CD4-positive, alpha-beta T cell treated with Interleukin-17A for 1 hour (primary cell): ENCODE measurements at places on chromosomes 2 and 18.

- no peak for DNase-seq
Measured at GRCh38 chr2:55156984-55157383, 75.1 kb downstream of the CLHC1 start.

DNA sequence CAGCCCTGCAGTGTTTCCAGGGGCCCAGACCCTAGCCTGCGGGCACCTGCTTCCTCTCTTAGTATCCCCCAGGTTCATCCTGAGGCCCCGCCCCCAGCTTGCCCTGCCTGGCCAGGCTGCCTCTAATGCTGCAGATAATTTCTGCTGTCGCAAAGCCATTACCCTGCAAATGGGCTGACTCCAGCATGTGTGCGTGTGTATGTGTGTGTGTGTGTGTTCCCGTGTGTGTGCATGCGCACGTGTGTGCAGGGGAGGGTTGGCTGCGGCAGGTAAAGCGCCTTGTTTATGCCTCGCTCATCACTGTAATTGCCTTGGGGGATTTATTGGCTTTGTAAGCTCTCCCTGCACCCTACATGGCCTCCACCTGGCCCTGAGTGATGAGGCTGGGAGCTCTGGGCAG, 7.6 kb upstream of the PRSS56 start:
- no peak for DNase-seq

- no peak for DNase-seq
Measured at GRCh38 chr2:55810622-55811020, 113.0 kb downstream of the EFEMP1 start.

DNA sequence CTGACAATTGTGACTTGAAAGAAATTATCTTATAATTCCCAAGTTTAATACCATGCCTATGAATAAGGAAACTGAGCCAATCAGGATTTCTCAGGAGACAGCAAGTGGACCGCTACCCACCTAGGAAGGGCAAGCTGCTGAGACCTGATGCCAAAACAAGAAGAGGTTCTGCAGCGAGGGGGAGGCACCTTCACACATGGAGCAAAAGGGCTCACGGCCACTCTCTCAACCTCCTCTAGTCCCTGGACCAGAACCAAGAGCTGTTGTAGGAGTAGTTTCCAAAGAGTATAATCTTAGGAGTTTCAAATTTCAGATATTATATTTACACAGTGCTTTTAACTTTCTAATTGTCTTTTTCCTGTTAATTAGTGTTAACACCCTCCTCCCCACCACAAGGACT, 154.7 kb upstream of the ETAA1 start:
- no peak for DNase-seq

DNA sequence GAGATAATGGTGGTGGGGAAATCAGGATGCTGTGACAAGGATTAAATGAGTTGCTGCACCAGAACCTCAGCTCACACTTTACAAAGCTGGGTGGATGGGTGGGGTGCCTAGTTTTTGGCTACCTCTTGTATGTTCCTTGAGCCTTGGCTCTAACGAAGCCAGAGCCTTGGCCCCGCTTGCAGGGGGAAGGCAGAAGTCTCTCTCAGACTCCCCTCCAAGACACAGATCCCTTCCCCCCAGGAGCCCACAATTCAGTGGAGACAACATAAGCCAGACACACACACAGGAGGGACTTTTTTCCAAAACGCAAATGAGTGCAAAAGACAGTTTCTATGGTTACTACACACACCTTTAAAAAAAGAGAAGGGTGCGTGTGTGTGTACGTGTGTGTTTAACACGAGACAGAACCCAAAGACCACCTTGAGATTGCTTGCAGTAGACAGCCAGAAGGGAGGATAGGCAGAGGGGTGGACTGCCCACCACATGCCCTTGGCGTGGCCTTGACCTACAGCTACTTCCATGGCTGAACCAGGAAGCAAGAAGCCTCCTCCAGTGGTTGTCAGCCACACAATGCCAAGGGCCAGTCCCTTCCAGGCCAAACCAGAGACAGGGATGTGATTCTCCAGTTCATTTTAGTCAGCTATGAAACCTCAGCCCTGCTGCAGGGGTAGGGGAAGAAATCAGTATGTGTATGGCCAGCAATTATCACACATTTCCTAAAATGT, 70.3 kb downstream of the BCL2L11 start:
- no peak for DNase-seq

DNA sequence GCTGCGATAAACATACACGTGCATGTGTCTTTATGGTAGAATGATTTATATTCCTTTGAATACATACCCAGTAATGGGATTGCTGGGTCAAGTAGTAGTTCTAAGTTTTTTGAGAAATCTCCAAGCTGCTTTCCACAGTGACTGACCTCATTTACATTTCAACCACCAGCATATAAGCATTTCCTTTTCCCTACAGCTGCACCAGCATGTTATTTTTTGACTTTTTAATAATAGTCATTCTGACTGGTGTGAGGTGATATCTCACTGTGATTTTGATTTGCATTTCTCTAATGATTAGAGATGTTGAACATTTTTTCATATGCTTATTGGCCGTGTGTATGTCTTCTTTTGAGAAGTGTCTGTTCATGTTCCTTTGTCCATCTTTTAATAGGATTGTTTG, 22.8 kb downstream of the GALNT1 start:
- no peak for DNase-seq

DNA sequence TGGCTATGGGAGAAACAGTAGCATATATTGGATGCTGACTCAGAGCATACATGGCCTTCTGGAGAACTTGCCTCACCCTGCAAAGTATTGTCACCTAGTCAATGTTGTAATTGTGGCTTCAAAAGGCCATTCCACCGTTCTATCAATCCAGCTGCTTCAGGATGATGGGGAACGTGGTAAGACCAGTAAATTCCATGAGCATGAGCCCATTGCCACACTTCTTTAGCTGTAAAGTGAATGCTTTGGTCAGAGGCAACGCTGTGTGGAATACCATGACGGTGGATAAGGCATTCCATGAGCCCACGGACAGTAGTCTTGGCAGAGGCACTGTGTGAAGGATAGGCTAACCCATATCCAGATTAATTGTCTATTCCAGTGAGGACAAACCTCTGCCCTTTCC, 1300.1 kb upstream of the ACVR2A start:
- DNase-seq: no peak
